ENCODE measurements at places on chromosomes 13 and 19.
A peak's percentile ranks its signal among the peaks of the same experiment; 100 is the strongest.

- no peak for DNase-seq
Observed at GRCh38 chr13:32086366-32086765, 54.8 kb downstream of the FRY start.

- no peak for DNase-seq
Observed at GRCh38 chr19:46716672-46717033, 261 bp downstream of the PRKD2 start.

DNA sequence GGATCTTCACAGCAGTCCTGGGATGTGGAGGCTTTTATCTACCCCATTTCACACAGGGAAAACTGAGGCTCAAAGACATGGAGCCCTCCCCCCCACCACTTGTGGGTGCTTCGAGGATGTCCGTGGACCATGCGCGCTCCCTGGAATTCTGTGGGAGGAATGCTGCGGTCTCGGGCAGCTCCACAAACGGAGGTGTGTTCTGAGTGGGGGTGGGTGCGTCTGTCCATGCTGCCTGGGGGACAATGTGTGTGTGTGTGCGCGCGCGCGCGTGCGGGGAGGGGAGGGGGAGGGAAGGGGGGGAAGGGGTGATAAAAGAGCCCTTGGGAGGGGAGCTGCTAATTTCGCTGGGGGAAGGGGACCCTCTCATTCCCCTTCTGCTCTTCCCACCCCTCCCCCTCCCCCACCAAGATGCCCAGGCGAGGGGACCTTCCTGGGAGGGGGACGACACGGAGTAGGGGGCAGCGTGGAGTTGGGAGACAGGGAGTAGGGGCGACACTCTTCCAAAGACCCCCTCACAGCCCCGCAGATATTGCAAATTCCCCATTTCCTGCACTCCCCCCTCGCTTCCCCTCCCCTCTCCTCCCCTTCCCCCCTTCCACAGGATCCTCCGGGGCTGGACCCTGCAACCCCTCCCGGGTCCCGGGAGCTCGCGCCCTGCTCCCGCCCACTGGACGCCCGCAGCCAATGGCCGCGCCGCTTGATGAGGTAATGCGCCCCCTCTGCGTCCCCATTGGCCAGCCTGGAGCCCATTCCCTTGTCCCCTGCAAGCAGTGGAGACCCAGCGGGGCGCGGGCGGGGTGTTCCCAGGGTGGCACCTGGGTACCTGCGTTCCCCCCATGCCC lies 18.9 kb upstream of the ZNRF4 start:
- peak; percentile 42 for DNase-seq

DNA sequence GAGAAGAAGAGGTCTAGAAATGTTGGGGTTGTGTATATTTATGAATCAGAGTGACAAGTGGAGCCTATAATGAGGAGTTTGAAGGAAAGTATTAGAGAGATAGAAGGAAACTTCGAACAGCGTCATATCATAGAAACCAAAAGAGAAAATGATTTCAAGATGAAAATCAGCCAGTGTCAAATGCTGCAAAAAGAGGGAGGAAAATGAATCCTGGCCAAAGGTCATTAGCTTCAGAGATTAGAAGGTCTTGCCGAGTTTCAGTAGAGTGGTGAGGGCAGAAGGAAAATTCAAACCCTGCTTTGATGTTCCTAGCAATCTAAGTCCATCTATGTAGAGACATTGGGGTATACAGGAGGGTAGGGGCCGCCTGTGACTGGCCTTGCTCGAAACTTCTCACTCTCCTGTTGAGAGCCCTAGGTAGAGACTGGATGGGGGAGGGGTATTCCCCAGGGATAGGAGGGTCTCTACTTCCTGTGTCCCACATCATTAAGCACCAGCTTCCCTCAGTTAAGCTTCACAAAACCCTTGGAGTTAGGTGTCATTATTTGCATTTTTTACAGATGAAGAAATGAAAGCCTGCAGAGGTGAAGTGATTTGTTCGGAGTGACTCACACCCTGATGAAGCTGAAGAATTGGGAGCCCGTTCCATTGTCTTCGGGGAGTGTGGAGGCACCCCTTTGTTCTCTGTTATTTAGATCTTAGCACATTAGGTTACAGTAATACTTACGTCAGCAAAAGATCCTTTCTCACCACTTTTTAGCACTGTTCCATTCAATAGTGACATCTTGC lies 62.8 kb downstream of the FGF9 start:
- DNase-seq = no peak

DNA sequence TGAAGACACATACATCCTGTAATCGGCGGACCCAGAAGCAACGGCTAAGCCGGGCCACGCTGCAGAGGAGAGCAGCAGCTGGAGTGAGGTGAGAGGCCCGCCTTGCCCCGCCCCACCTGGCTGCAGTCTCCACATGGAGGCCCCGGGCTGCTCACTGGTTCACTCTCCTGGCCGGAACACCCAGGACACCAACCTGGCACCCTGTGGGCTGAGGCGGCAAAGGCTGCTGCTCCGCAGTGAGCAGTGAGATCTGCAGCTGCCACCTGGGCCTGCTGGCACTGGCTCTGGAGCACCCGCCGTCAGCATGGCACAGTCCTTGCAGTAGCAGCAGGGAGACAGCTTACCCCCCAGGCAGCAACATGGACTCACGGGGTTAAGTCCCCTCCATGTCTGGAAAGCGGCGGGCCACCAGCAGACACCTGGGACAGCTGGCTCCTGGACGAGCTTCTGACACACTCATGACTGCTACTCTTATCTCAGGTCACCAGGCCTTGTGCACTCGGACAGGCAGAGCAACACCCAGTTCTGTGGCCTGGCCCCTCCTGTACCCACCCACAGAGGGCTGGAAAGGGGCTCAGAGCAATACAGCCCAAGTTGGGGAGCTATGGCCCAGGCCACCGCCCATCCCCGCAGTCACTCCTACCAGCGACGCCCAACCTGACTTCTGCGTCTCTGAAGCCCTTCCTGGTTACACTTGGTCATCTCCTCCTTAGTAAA lies 13.2 kb upstream of the KPTN start:
- DNase-seq = no peak

GRCh38 chr13:113145496-113145895 lies 13.0 kb upstream of the PROZ start:
- DNase-seq = no peak

DNA sequence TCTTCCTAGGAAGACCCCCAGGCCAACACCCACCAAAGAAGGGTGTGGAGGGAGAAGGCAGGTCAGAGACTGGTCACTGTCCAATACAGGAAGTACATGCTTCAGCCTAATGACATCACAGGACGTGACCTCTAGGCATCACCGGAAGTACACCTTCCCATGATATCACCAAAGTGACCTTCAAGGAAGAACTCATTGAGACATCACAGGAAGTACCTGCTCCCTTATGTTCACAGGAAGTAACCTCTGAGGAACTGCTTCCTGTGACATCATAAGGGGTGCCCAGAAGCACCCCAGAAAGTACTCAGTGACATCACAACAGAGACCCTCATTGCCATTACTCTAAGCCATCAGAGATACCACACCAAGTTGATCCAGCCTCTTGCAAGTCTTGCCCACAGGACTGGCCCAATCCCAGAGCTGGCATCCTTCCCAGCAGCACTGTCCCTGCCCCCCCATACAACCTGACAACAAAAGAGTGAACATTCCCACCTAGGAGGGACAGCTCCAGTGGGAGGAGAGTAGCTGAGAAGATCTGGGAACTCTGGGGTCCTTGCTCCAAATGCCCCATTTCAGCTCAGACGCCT lies 24.2 kb upstream of the NANOS2 start:
- no peak for DNase-seq

GRCh38 chr19:2883686-2884439 lies 16.7 kb downstream of the ZNF556 start:
- no peak for DNase-seq

DNA sequence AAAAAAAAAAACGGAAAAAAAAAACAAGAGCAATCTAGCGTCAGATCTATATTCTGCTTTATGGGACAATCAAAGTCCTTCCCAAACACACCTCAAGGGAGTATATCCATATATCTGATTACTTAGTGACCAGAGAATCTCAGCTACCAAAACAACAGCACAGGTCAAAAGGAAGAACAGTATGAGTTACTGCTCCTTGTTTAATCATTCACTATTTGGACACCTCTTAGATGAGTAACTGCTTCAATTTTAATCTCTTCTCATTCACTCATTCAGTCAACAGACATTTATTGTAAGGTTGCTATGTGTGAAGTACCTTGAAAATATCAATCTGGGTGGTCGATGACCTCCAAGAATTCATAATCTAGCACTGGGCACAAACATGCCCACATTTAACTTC lies 193.2 kb downstream of the IRS2 start:
- no peak for DNase-seq

DNA sequence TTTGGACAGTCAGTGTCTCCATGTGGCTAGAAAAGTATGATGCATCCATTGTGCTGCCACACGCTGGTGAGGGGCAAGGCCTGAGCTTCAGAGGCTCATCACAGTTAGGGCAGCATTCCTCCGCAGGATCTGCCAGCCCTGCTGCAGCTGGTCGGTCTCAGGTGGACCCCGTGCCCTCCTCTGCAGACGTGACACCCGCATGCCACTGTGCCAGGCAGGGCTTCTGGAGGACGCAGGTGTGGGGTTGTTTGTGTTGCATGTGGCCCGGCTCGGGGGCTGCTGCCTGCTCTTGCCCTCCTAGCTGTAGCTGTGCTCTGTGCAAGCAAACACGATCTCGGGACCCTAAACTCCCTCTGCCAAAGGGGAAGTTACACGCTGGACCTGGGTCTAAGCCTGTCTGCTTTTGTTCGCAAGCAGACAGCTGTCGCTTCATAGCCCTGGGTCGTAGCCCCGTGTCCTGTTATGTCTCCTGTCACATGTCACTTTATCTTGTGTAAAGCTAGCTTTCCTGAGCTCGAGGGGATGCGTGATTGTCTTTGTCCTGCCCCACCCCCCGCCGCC lies 45.3 kb downstream of the SLC7A9 start:
- DNase-seq = no peak
